ENCODE measurements at places on chromosomes 2 and 18. TPM values are rescaled to one million over a fixed set of nuclear protein-coding genes. Genes with fewer than 3 reads are reported as not detected.

SNED1 gene
- total RNA-seq, result 14.5 TPM

WNT10A gene
- 2.5 TPM for total RNA-seq

CYP1B1 gene
- total RNA-seq, result 8.6 TPM

STRADB gene
- total RNA-seq, result 24.9 TPM

TRPM8 gene
- total RNA-seq, result not detected

CTAGE1 gene
- total RNA-seq, result not detected

KCNIP3 gene
- not detected for total RNA-seq

GREB1L gene
- not detected for total RNA-seq

GALNT14 gene
- not detected for total RNA-seq

ERFE gene
- 0.42 TPM for total RNA-seq

LYPD1 gene
- total RNA-seq, result not detected

TSGA10 gene
- total RNA-seq, result 11.1 TPM

LMAN2L gene
- total RNA-seq, result 7.2 TPM

DNA sequence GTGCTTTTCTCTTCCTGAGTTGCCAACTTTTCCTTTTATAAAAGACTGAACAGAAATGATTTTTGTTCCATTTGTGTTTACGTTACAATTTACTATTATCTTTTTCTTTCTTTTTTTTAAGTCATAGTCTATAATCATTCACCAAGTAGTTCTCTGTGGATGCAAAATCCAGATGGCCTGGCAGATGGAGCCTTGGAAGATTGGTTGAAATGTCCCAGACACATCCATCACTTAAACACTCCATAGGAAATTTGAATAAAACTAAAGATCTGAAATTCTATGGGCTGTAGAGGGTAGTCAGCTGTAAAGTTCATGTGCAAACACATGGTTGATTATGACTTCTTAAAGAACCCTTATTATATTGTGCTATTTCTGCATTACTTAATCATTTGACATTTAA, 164.8 kb upstream of the DOCK10 start:
- H3K27ac ChIP-seq, result no peak overlapping the region
- no peaks in the 10 kb centered on the region for H3K4me1 ChIP-seq
- no peak overlapping the region for H3K4me3 ChIP-seq
- peaks cover 6% of the 10 kb centered on the region for H3K27me3 ChIP-seq
- no peak for DNase-seq

GRCh38 chr2:12513339-12513738, 203.4 kb upstream of the TRIB2 start:
- H3K27me3 ChIP-seq, result peaks cover 2% of the 10 kb centered on the region
- peaks cover 20% of the 10 kb centered on the region for H3K4me1 ChIP-seq
- peaks cover 17% of the 10 kb centered on the region for H3K36me3 ChIP-seq

DNA sequence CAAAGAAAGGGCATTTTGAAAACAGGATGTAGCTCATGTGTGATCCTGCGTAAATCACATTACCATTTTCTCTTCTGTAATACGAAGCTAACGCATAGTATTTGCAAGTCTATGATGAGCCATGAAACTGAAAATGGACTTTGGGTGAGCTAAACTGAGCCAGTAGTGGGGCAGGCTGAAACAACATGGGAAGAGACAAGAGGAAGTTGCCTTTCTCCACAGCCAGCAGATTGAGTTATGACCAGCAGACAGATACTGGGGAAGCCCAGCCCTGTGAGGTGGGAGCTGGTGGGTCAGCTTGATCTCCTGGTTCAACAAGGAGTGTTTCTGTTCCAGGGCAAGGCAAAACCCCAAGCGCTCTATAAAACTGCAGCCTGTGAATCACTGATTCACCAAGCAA, 11.8 kb downstream of the CYRIA start:
- peaks cover 1% of the 10 kb centered on the region for H3K4me1 ChIP-seq
- DNase-seq, result no peak
- H3K27me3 ChIP-seq, result peaks cover 9% of the 10 kb centered on the region
- H3K36me3 ChIP-seq, result no peaks in the 10 kb centered on the region
- no peak overlapping the region for H3K27ac ChIP-seq

DNA sequence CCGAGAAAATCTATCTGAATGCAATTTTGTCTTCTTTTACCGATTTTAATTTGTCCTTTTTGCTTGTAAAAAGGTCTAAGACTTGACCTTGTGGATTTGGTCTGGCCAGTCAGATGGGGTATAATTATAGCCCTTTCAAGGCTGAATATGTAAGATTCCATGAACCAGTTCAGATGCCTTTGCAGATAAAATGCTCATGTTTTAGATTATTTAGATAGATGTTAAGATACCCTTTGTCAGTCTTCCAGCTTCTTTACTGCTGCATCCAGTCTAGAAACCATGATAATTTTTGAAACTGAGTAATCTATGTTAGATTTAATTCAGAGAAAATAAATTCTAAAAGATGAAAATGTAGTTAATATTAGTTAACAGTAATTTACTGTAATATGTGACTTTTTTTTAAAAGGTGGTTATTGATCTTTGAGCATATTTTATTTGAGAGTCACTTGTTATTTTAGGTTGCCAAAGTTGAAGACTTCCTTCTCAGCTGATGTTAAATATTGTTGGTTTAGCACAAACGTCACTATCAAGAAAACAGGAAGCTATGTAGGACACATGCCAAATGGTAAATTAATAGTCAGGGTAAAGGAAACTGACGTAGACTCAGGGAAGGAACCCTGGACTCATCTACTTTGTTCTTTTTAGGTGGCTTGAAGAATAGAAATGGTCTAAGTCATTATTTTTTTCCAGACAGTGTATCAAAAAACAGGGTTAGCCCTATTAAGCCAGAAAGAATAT, 29.8 kb downstream of the BABAM2 start:
- no peaks in the 10 kb centered on the region for H3K27me3 ChIP-seq
- no peak overlapping the region for H3K4me3 ChIP-seq
- no peak for DNase-seq
- H3K27ac ChIP-seq, result no peak overlapping the region

DNA sequence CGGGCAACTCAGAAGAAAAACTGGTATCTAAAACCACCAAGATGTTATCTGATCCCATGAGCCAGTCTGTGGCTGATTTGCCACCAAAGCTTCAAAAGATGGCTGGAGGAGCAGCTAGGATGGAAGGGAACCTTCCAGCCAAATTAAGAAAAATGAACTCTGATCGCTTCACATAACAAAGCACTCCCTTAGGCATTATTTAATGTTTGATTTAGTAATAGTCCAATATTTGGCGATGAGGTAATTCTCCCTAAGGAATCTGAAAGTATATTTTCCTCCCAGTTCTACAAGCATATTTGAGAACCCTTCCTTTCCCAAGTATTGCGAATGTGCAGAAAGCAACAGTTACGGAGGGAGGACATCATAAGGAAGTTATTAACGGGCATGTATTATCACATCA, 156.6 kb downstream of the KCNJ3 start:
- H3K27ac ChIP-seq, result no peak overlapping the region

GRCh38 chr2:113266431-113266830, 12.3 kb downstream of the PAX8 start:
- H3K4me1 ChIP-seq, result peaks cover 2% of the 10 kb centered on the region
- H3K27me3 ChIP-seq, result no peaks in the 10 kb centered on the region
- no peak overlapping the region for H3K4me3 ChIP-seq
- H3K36me3 ChIP-seq, result peaks cover 25% of the 10 kb centered on the region

DNA sequence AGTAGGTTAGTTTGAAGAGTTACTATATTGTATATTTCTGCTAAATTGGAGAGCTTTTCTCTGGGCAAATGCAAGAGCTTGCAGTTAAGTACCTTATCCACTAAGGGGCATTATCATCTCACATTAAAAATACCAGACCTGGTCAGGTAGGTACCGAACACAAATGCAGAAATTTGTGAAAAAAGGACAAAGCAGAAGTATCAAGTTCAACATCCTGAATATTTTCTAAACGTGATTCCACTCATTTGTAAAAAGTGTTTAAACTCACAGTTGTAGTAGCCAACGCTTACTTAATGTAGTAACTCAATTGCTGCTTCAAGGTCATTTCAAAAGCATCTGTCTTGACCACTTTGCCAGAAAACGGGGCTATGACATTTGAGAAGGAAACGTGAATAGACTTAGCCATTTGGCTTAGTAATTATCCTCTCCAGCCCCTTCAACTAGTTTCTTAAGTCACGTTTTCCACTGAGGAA, 52.1 kb downstream of the CYRIA start:
- peaks cover 9% of the 10 kb centered on the region for H3K27me3 ChIP-seq
- peaks cover 4% of the 10 kb centered on the region for H3K4me1 ChIP-seq
- H3K4me3 ChIP-seq, result no peak overlapping the region
- no peaks in the 10 kb centered on the region for H3K36me3 ChIP-seq
- no peak for DNase-seq

DNA sequence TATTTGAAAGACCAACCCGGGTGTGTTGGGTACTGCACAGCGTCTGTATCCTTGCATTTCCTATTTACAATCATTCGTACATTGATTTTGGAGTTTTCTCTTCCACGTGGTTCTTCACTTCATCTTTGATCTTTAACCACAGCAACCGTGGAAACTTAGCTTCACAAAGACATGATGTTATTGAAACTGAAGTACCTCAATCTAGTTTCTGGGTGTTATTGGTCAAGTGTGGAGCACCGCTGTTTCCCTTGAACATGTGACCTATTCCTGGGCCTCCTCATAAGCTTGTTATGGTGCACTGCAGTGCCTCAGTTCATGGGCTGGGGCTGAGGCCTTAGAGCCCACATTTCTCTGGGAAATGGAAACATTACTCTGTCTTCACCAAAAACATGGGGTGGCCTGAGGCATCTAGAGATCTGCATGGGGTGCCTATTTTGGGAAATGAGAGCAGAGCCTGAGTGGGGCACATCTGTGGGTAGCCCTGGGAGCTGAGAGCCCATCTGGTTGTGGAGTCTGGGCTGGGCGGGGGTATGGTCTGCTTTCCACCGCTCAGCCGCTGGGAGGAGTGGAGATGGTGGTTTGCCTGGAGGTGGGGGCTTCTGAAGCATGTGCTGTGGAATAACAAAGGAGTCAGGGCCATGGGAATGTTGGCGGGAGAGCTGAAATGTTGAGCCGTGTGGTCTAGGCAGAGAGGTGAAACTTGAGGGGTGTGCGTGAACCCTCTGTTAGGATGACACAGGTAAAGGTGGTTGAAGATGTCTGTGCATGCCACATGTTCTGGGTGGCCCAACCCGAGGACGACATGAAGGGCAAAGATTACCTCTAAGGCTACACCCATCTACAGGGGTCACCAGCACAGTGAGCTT, 37.4 kb downstream of the ZNF236 start:
- DNase-seq, result no peak
- peak overlapping the region; percentile 31 for H3K4me3 ChIP-seq
- H3K36me3 ChIP-seq, result peaks cover 28% of the 10 kb centered on the region
- peaks cover 22% of the 10 kb centered on the region for H3K4me1 ChIP-seq

GRCh38 chr2:33062665-33063250, 116.0 kb downstream of the LTBP1 start:
- peaks cover 13% of the 10 kb centered on the region for H3K27me3 ChIP-seq
- no peak overlapping the region for H3K4me3 ChIP-seq
- DNase-seq, result no peak
- H3K4me1 ChIP-seq, result no peaks in the 10 kb centered on the region

DNA sequence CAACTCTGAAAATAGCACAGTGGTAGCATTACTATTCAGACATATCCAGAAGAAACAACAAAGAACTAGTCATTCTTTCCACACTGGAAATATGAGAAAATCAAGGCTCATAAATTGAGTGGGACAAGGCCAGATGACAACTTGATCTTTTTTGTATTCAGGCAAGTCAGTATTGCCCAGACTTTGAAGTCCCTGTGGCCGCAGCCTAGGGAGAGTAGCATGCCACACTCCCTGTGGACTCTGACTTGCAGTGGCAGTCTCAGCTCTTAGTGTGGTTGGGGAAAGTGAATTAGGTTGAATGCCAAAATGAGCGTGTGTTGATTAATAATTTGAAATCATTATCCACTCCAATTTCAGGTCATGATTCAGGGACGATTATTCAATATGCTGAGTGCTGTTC, 53.8 kb upstream of the TMEM177 start:
- H3K36me3 ChIP-seq, result no peaks in the 10 kb centered on the region
- no peaks in the 10 kb centered on the region for H3K4me1 ChIP-seq
- no peak for DNase-seq
- H3K27me3 ChIP-seq, result peaks cover 12% of the 10 kb centered on the region

GRCh38 chr2:145728511-145728910, 1208.6 kb upstream of the ZEB2 start:
- H3K36me3 ChIP-seq, result no peaks in the 10 kb centered on the region
- no peak overlapping the region for H3K4me3 ChIP-seq
- H3K4me1 ChIP-seq, result no peaks in the 10 kb centered on the region
- peaks cover 1% of the 10 kb centered on the region for H3K27me3 ChIP-seq
- H3K27ac ChIP-seq, result no peak overlapping the region
- no peak for DNase-seq

- no peak overlapping the region for H3K27ac ChIP-seq
- H3K27me3 ChIP-seq, result no peaks in the 10 kb centered on the region
- no peak overlapping the region for H3K4me3 ChIP-seq
- no peaks in the 10 kb centered on the region for H3K36me3 ChIP-seq
Measured at GRCh38 chr2:77397763-77398162, 124.4 kb downstream of the LRRTM4 start.

GRCh38 chr2:110674620-110675555, 3.0 kb downstream of the BUB1 start:
- peak overlapping the region; percentile 67 for H3K27ac ChIP-seq
- peaks cover 24% of the 10 kb centered on the region for H3K36me3 ChIP-seq
- peak overlapping the region; percentile 53 for H3K4me3 ChIP-seq
- DNase-seq, result no peak
- peaks cover 32% of the 10 kb centered on the region for H3K4me1 ChIP-seq

DNA sequence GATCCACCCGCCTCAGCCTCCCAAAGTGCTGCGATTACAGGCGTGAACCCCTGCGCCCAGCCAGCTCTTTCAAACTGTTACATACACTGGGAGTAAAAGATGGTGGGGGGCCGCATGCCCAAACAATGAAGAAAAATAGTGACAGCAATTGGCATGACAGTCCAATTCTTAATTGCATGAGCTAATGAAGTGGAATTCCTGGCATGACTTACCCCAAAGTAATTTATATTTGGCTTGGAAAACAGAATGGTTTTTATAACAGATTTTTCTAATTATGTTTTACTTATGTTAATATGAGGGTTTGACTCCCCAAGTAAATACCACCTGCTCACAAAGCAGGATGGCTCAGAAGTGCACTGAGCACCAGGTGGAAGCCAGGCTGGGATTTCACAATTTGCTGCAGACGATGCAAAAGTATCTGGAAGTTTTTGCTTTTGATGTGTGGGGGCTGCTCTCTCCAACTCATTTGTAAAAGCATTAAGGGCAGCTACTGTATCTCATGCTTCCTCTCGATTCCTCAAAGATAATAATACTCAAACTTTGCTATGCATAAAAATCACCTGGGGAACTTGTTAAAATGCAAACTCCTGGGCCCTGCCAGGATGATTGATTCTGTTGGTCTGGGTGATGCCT, 24.0 kb upstream of the ATG16L1 start:
- peaks cover 6% of the 10 kb centered on the region for H3K27me3 ChIP-seq
- no peak overlapping the region for H3K27ac ChIP-seq
- H3K4me3 ChIP-seq, result no peak overlapping the region
- peaks cover 6% of the 10 kb centered on the region for H3K36me3 ChIP-seq

GRCh38 chr2:239476029-239476756, 75.4 kb upstream of the HDAC4 start:
- DNase-seq, result no peak
- no peak overlapping the region for H3K27ac ChIP-seq
- no peaks in the 10 kb centered on the region for H3K27me3 ChIP-seq
- H3K4me3 ChIP-seq, result no peak overlapping the region

- DNase-seq, result peak; percentile 34
- no peaks in the 10 kb centered on the region for H3K27me3 ChIP-seq
- peaks cover 42% of the 10 kb centered on the region for H3K4me1 ChIP-seq
- peaks cover 5% of the 10 kb centered on the region for H3K36me3 ChIP-seq
- H3K27ac ChIP-seq, result no peak overlapping the region
Measured at GRCh38 chr2:226796840-226797288, 2.8 kb downstream of the IRS1 start.

All from activated naive CD8-positive, alpha-beta T cell treated with anti-CD3 and anti-CD28 coated beads, Interleukin-2, amount 10 ng/mL, durations not matched to agents 7 days and 5 days (primary cell).